ENCODE measurements at places on chromosomes 16 and 17.

DNA sequence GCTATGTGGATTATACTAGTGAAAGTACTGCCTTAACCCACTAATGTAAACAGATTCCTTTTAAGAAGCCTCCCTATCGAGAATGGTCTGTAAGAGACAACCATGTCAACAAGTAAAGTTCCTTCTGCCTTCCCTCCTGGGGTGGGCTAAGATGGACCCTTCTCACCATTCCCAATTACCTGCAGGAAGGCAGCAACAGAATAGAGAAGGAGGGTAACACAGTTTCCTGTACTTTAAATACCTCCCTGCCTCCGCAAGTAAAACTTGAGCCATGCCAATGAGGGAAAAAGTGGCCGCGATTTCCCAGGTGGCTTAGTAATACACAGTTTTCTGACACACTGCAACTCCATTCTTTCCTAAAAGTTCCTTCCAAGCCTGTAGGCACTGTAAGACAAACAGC, 45.2 kb downstream of the TOX3 start:
- no peak for DNase-seq

GRCh38 chr17:14228903-14229302, 7.8 kb downstream of the CDRT15 start:
- no peak for DNase-seq

DNA sequence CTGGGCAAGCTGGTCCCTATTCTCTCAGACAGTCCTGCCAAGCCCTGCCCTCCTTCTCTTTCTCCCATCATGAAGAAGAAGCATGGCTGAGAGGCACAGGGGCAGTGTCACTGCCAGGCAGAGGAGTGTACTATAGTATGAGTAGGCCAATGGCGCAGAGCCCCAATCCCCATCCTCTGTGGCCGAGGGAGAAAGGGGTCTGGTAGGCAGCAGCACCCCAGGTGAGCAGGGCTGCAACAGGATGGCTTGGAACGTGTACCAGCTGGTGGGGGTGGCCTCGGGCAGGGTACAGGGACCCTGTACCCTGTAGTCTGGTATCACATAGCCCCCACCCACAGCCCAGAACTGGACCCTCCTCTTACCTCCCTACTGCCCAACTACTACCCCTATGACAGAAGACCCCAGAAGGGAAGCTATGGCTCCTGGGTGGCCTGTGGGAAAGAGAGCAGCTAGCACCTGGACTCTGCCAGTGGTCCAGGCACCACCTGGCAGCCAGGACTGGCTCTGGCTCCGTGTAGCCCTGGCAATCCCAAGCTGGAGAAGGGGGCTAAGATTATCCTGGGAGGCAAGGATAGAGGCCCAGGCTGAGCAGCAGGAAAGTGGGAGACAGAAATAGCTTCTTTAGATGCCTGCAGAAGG, 4.4 kb downstream of the SMARCD2 start:
- DNase-seq = no peak

- DNase-seq = peak; percentile 64
Observed at GRCh38 chr16:56950881-56951771, 10.6 kb upstream of the CETP start.

DNA sequence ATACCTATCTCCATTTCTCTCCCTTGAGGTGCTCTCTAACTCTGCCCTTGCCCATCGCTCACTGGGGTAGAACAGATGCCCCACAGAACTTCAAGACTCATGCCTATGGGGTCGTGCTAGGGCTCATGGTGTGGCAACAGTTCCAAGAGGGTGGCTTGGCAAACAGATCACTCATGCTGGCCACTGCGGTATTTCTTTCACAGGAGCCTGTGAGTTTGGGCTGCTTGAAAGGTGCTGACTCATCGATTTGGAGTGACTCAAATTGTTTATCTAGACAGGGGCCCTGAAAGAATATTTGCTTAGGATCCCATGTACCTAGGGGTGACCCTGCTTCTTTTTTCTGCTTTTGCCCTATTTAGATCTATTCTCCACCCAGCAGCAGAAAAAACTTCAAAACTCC, 69.9 kb downstream of the IRX5 start:
- no peak for DNase-seq

DNA sequence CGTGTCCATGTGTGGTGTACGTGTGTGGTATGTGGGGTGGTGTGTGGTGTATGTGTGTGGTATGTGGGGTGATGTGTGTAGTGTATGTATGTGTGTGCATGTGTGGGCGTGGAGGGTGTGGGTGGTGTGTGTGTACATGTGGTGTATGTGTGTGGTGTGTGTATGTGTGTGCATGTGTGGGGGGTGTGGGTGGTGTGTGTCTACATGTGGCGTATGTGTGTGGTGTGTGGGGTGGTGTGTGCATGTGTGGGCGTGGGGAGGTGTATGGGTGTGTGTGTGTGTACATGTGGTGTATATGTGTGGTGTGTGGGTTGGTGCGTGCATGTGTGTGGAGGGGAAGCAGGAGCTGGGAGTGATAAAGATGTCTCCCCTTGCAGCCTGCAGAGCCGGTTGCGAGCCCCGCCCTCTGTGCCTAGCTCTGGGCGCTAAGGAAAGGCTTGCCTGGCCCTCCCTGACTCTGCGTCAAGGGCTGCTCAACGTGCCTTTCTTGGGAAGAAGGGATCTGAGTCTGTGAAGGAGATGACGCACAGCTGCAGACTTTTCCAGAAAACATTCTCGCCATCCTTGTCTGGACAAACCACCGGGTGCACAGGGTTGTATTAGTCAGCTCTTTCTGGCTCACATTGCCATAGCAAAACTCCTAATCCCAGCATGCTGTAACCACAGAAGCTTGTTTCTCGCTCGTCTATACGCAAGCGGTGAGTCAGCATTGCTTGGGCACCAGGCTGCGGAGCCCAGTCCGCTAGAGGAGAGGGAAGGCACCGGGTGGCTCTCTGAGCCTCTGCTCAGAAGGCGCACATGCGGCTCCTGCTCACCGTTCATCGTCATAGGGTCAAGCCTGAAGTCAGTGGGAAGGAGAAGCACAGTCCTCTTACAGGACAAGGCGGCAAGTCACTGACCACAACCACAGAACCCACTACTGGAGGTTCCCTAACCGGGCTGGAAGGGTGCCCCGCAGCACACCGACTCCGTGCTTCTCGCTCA, 2.0 kb upstream of the CD300H start:
- DNase-seq = no peak

GRCh38 chr16:58378401-58378800, 13.9 kb upstream of the GINS3 start:
- no peak for DNase-seq

- DNase-seq = no peak
Observed at GRCh38 chr17:82655523-82655922, 7.3 kb upstream of the WDR45B start.

DNA sequence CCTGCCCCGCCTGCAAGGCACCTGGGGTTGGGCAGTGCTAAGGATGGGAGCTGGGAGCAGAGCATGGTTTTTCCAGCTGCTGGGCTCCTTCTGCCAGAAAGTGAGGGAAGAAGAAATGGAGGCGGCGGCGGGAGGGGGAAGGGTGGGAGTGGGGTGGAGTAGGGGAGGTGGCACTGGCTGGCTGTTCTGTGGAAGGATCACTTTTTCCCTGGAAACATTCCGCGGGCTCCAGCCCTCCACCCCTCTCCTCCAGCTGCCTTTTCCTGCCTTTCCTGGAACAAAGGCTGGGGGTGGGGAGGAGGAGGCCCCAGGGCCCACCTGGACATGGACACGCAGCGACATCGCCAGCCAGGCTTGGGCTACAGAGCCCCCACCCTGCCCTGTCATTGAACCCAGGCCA, 41.1 kb downstream of the CFAP20 start:
- DNase-seq = no peak

DNA sequence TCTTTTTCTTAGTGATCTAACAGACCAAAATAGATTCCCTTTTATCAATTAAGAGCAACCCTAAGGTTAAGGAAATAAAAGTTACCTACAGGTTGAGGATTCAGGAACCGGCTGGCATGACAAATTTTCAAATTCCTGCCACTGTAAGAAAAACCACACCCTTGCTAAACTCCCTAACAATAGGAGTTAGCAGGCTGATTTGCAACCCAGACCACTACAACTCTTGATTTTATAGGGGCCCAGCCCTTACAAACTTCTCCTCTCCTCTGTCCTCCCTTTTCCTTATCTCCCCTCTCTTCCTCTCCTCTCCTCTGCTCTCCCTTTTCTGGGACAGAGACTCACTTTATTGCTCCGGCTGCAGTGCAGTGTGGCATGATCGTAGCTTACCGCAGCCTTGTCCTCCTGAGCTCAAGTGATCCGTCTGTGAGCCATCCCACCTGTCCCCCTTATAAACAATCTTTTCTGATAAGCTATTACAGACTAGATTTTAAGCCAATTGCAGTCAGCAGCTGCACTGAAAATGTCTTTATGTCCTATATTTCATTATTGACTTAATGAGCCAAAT, 418.9 kb downstream of the CDH8 start:
- no peak for DNase-seq

Measured in activated CD4-positive, alpha-beta T cell treated with anti-CD3 and anti-CD28 coated beads, Interleukin-2, amount 10 ng/mL, durations not matched to agents 7 days and 5 days (primary cell).